Osteocyte (in vitro differentiated cells): ENCODE measurements at places on chromosomes 5 and 9.

- no peak for DNase-seq
Observed at GRCh38 chr9:19681846-19682245, 107.0 kb downstream of the SLC24A2 start.

GRCh38 chr5:39561421-39561820, 136.6 kb upstream of the DAB2 start:
- DNase-seq: no peak

GRCh38 chr5:169935762-169936161, 44.5 kb downstream of the INSYN2B start:
- DNase-seq: no peak

DNA sequence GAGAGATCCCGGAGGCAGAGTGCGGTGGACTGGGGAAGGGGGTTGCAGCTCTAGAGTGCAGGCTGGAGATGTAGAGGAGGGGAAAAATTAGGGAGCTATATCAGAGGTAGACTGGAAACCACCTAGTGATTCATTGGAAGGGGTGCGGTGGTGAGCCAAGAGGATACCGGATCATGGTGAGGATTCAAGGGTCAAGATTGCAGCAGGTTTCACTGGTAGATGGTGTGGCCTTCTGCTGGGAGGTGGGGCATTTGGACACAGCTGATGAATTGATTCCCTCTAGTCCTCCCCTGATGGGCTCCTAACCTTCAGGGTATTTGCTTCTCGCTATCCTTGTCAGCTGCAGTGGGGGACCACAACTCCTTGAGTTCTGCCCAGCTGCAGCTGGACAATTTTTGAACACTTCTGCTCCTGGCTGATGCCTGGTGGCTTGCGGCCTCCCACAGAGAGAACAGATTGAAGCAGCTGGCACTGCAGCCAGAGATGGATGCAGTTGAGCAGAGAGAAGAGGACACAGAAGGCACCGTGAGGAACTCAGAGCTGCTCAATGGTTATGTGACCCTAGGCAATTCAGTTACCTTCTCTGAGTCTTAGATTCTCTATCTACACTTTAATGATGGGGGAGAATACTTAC, 134.4 kb upstream of the ABCA1 start:
- no peak for DNase-seq

DNA sequence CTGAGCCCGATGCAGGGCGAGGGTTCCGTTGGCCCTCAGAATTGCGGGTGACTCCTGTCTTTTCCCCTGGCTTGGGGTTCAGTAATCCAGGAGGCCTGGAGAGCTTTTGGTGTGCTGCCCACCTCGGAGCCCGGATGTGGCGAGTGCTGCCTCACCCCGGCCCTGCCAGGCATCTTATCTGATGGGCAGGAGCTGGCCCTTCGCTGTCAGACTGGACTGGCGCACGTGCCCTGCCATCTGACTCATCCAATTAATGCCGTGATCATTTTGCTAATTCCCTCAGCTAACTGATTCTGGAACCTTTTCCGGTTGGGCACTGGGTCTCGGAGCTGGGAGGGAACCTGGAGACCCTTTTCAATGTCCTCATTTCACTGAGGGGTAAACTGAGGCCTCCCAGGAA, 34.6 kb downstream of the RXRA start:
- DNase-seq: no peak

DNA sequence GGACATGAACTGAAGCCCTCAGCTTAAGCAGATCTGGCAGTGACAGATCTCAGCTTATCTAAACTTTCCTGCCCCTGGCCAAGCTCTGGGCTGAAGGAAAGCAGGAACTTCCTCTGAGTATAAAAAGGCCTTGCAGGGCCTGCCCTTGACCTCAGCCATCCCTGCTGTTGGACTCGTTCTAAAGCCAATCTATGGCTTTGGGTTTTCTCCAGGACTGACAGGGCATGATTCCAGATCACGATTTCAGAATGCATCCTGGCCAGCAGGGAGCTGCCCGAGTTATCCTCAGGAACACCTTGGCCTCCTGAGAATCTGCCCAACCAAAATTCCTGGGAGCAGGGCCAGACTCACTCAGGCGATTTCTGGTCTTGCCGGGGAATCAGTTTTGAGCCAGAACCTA, 502.7 kb downstream of the TLE4 start:
- no peak for DNase-seq

- DNase-seq: no peak
Observed at GRCh38 chr9:126516561-126516935, 97.2 kb upstream of the LMX1B start.

DNA sequence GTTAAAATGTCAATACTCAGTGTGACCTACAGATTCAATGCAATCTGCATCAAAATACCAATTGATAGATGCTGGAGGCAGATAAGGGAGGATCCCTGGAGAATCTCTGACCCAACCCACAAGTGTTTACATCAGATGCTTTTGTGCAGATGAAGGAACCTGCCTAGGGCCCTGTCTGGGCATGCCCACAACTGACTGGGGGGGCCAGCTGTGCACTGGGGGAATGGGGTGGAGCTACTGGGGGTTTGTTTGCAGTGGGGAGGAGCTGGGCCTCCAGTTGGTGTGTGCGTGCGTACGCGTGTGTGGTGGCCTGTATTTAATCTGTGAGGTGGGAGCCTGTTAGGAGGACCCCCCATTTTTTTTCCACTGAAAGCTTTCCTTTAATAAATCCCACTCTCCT, 244.9 kb downstream of the TRIM36 start:
- no peak for DNase-seq

DNA sequence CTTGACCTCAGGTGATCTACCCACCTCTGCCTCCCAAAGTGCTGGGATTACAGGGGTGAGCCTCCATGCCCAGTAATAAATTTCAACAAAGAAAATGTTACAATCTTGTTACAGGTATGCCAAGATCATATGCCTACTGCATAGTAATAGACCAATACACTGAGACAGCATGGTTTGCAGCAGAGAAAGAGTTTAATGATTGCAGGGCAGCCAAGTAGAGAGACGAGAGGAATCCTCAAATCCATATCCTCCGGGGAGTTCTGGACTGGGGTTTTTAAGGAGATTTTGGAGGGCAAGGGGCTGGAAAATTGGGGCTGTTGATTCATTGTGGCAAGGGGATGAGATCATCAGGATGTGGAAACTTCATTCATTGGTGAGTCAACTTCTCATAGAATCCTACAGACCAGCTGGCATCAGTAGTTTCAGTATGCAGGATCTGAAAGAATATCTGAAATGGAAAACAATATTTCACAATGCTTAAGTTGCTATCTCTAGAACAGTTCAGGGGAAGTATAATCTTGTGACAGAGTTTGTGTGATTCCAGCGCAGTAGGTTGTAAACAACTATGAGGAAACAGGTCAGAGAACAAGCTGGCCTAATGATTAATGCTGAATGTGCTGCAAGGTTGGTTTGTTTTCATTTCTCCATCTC, 14.8 kb upstream of the TUT7 start:
- DNase-seq: no peak

GRCh38 chr5:111556501-111556900, 44.2 kb upstream of the STARD4 start:
- no peak for DNase-seq

DNA sequence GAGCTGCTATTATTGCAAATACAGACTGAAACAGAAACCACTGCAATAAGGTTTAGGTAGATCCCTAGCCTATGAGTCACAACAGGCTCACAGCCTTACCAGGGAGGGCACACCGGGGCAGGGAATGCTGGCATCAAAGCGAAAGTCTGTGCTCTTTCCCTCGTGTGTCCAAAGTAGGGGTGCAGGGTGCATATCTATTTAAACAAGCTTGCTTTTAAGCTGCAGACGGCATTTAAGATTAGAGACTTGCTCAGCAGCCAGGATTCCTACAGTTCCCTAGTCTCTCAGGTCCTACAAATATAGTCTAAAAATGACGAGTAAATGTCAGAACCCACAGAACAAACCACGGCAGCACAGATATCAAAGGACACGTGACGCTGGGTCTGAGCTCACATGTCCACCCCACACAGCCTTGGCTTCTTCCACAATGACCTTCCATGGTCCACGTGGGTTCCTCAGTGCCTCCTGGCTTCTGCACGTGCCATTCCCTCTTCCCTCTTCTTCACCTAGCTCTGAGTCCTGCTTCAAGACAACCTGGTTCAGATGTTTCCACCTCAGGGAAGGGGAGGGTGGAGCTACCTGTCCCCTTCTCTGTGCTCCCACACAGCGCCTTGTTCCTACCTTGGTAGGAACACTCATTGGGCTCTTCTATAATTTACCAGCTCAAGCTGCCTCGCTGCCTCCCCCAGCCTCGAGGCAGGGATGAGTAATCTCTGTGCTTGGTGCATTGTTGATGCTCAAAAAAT, 193.2 kb downstream of the MAPKAP1 start:
- DNase-seq: no peak

- no peak for DNase-seq
Observed at GRCh38 chr5:123700624-123701287, 188.8 kb downstream of the CSNK1G3 start.
